ENCODE measurements at places on chromosomes 6 and 20.

GRCh38 chr6:78831492-78831891 is 35.9 kb upstream of the IRAK1BP1 start:
- no peak for DNase-seq

GRCh38 chr6:157620944-157621343 is 202.1 kb upstream of the SNX9 start:
- DNase-seq = no peak

DNA sequence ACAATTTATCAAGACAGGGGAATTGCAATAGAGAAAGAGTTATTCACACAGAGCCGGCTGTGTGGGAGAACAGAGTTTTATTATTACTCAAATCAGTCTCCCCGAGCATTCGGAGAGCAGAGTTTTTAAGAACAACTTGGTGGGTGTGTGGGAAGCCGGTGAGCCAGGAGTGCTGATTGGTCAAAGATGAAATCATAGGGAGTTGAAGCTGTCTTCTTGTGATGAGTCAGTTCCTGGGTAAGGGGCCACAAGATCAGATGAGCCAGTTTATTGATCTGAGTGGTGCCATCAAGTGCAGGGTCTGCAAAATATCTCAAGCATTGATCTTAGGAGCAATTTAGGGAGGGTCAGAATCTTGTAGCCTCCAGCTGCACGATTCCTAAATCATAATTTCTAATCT is 50.0 kb upstream of the ECI2 start:
- no peak for DNase-seq

DNA sequence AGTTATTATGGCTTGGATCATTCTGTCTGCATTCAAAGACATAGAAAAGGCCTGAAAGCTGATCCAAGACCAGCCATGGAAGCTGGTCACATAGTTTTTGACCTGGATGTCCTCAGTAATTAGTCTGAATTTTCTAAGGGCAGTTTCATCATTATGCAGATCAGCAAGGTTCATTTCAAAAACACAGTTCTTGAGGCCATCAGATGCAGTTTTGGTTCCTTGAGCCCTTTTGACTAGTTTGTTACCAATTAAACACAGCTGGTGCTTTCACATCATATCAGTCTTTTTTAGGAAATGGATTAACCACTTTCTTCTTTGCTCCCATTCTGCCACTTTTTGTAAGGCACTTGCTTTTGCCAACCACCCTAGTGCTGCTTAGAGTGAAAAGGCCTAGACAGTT is 129.4 kb downstream of the NCOA3 start:
- DNase-seq = no peak

DNA sequence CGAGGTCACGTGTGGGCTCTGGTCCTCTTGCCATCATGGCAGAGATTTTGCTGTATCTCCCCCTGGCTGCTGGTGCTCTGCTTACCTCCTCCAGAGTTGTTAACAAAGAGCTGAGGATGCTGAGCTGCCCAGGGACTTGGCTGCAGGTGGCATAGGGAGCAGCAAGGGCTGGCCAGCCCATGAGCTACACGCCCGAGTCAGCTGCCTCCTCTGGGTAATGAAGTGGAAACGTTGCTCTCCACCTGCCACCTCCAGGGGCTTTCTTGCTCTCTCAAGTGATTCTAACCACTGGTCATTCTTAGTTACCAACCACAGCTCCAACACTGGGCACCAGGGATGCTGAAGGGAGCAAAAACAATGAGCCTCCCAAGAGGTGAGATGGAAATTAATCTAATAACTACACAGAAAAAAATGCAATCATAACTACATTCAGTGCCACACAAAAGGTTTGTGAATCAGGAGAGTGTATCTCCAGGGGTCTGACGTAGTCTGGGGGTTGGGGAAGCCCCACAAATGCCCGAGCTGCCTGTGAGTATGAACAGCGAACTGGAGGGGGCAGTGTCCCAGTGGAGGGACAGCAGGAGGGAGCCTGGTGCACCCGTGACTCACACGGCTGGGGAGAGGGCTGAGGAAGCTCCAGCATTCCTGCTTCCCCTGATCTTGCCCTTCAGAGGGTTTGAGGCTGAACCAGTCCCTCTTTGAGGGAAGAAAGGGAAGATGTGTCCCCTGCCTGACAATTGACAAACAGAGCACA is 78.7 kb downstream of the CDH26 start:
- DNase-seq = no peak

DNA sequence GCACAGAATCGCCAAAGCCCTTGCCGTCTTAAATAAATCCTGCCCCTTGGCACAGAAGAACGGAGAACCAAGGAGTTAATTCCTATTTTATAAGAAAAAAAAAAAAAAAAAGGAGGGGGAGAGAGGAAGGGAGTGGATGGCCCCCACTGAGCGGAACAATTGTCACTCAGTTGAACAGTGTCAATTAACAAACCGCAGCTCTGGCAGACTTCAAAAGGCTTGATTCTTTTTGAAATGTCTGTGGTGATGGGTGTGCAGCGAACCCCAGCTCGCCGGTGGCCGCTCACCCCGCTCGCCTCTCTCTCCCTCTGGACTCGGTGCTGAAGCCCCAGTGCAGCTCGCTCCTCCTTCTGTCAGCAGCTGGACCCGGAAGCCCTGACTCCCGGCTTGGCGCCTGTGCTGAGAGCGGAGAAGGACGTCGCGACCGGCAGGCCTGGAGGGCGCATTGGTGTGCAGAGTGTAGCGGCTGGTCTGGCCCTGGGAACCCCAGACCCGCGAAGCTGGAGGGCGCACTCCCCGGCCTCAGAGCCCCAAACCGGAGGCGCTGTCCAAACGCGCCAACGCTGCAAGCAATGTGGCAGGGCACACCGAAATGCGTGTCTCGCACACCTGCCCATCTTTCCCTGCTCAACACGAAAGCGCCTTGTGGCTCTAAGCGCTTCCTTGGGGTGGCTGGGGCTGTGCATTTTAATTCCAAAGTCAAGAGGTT is 3.4 kb downstream of the LINC00237 start:
- DNase-seq = no peak

DNA sequence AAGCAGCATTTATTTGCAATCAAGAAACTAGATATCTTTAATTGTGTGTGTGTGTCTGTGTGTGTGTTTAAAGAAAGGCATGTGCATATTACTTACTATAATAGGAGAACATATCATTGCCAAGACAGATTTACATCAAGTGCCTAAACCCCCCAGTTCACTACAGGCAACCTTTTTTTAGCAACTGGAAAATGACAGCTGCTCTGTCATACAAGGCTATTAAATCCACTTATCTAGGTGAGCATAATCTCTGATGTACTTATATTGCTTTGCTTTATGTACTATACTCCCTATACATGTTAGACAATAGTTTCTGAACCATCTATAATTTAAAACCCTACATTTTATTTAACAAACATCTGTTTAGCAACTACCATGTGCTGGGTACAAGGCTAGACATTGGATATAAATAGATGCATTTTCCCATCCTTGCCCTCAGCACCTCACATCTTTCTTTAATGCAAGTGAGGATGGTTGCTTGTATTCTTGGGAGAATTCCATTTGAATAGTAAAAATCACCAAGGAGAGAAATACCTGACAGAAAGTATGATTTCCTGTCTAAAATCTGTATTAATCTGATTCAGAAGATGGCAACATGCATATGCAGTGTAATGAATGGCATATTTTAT is 398.3 kb downstream of the LAMA2 start:
- no peak for DNase-seq

DNA sequence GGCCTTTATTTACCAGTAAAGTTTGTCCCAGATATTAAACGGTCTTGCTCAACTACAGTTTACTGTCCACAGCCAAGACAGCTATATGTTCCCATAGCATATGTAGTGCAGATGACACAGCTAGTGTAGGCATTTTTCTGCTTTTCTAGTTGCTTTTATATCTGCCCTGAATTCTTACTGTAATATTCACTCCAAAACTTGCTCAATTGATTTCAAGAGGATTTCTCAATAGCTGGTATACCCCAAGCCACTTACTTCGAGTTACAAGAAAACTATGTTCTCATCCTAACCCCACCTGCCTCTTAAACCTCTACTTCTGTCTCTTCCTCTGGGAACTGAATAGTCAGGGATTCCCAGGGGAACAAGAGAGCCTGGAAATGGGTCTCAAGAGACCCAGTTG is 18.9 kb upstream of the ROS1 start:
- DNase-seq = no peak

- no peak for DNase-seq
Observed at GRCh38 chr6:85364344-85364743, 85.5 kb upstream of the NT5E start.

- DNase-seq = no peak
Observed at GRCh38 chr20:58577871-58578598, 62.8 kb upstream of the APCDD1L start.

- no peak for DNase-seq
Observed at GRCh38 chr6:107458672-107459282, 587 bp downstream of the PDSS2 start.

- DNase-seq = no peak
Observed at GRCh38 chr6:127471379-127472255, 12.4 kb upstream of the KIAA0408 start.

- no peak for DNase-seq
Observed at GRCh38 chr6:44820759-44821158, 433.3 kb downstream of the CDC5L start.

GRCh38 chr6:73139681-73140383 is 85.5 kb downstream of the KHDC1L start:
- DNase-seq = no peak

DNA sequence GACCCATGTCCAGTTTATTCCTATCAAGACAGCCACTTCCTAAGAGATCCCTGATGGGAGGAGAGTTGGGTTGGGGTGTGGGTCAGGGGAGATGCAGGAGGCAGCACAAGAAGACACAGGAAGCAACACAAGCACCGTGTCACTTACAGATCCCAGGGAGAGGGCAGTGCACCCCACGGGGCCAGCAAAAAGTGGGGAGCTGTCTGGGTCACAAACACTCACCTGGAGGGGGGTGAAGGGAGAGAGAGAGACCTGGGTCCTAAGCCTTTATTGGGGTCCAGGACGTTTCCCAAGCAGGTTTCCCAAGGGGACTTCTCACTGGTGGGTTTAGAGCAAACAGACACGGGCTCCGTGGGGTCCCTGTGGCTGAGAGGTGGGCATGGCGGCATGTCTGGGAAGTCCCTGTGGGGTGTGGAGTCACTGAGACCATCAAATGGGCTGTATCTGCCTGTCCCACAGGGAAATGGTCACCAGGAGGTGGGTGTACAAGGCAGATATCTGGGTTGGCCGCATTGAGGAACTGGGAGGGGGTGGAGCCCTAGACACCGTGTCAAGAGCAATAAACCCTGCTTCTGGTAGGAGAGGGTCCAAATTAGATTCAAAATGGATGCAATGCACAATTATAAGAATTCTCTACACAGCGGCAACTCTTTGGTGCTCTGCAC is 1.6 kb upstream of the CD93 start:
- DNase-seq = no peak

DNA sequence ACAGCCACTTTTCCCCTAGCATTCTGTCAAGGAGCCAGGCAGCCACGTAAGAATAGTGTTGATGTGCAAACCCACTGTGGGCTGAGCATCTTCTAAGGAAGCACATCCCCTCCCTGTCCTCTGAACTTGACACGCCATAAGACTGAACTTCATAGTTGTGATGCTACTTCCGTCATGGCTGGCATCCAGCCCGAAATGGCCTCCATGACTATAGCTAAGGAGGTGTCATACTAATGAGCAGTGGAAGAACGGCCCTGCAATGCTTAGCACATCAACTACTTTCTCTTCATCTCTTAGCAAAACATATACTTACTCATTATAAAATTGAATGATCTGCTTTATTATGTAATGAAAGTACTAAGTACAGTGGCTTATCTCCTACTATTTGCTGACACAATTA is 110.2 kb downstream of the GJA10 start:
- no peak for DNase-seq

GRCh38 chr6:160730911-160731310 is 28.9 kb downstream of the PLG start:
- DNase-seq = no peak

DNA sequence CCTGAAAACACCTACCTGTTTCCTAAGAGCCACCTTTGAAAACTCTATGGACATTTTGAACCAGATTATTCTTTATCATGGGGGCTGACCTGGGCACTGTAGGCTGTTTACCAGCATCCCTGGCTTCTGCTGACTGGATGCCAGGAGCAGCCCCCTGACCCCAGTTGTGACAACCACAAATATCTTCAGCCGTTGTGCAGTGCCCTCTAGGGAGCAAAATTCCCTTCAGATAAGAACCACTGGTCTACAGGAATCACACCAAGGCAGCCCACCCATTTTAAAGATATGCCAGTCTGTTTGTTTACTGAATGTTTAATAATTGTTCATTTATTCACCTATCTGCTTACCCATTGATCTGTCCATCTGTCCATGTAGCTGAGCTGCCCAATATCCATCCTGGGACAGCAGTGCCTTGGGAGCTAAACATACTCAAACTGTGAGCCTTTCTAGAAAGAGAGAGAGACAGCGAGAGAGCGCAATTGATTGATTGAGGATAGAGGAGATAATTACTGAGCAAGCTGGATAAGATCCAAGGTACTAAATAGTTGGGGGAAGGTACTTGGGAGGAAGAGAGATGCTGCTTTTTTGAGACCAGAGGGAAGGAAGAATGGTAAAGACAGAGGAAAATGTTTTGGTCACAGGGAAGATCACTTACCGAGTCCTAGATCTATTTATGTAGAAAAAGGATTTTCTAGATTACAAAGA is 276.8 kb downstream of the NRN1 start:
- no peak for DNase-seq

GRCh38 chr6:36616893-36617521 is 22.8 kb downstream of the SRSF3 start:
- DNase-seq = peak; percentile 88

- no peak for DNase-seq
Observed at GRCh38 chr6:113464960-113465359, 392.2 kb upstream of the MARCKS start.

- no peak for DNase-seq
Observed at GRCh38 chr6:167717455-167717854, 109.3 kb upstream of the AFDN start.

- no peak for DNase-seq
Observed at GRCh38 chr6:151772446-151772845, 35.0 kb upstream of the ESR1 start.

GRCh38 chr6:33960345-33961313 is 156.8 kb upstream of the MLN start:
- peak; percentile 76 for DNase-seq

GRCh38 chr6:133191323-133191722 is 49.8 kb upstream of the EYA4 start:
- no peak for DNase-seq

GRCh38 chr20:24724982-24725533 is 224.0 kb upstream of the CST7 start:
- no peak for DNase-seq

- DNase-seq = peak; percentile 36
Observed at GRCh38 chr6:99393366-99393697, 663 bp downstream of the COQ3 start.

Measured in NCI-H1694 treated with DMSO at 0.1 percent for 48 hours (cell line).